ENCODE measurements at places on chromosomes 2 and 18.

- DNase-seq = no peak
Observed at GRCh38 chr2:36449213-36449612, 93.6 kb downstream of the CRIM1 start.

GRCh38 chr2:176002688-176003210, 682 bp upstream of the LNPK start:
- no peak for DNase-seq

GRCh38 chr2:44955593-44956392, 14.3 kb downstream of the SIX3 start:
- no peak for DNase-seq

DNA sequence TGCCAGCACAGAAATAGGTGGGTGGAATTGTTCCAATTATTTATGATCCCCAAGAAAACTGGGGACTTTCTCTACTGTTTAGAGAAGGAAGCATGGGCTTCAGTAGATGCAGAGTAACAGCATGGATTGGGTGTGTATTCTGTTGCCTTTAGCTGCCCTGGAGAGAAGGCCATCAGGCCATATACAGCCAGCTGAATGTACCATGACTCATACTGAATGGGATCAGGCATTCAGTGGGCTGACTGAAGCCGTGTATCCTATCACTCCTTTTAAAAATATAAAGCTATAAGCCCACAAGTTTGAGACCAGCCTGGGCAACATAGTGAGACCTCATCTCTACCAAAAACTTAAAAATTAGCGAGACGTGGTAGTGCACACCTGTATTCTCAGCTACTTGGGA, 16.7 kb upstream of the PLEKHM3 start:
- DNase-seq = no peak

DNA sequence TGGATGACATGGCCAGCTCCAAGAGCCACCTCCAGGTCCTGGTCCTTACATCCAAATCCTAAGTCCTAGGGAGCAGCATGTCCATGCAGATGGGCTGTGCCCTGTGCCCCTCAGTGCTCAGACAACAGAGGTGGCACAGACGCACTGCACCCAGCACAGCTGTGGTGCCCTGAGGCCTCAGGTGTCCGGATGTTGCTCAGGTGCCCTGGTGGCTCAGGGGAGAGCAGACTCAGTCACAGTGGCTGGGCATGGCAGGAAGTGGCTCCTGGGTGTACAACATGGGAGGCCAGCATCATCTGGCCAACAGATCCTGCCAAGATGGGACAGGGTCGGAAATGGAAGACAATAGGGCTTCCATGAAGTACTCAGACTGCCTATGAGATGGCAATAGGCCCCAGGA, 50.1 kb downstream of the TIMM21 start:
- no peak for DNase-seq

DNA sequence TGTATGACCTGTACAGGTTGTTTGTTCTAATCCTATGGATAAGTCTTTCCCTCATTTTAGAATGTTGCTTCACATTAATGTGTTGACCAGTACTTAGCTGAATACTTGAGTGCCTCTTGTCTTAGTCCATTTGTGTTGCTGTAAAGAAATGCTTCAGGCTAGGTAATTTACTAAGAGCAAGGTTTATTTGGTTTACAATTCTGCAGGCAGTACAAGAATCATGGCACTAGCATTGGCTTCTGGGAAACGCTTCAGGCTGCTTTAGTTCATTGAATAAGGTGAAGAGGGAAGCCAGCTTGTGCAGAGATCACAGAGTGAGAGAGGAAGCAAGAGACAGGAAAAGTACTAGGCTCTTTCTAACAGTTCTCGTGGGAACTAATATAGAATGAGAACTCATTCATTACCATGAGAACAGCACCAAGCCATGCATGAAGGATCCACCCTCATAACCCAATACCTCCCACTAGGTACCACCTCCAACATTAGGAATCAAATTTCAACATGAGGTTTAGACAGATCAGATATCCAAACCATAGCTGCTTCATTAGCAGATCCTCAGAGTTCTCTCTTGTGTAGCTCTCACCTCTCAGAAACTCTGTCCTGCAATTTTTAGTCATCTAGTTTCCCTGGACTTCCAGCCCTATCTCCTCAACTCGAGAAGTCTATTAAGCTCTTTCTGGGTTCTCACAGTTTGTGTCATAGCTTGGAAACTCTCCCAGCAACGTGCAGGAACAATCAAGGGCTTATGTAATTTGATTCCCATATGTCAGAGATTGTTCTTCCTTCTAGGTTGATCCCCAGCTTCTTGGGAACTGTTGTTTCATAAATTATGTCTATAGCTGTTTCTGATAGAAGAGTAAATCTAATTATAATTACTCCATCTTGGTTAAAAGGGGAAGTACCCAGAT, 2082.3 kb upstream of the CELF4 start:
- no peak for DNase-seq

All from chondrocyte (in vitro differentiated cells).